ENCODE measurements at places on chromosomes 11 and 22.

DNA sequence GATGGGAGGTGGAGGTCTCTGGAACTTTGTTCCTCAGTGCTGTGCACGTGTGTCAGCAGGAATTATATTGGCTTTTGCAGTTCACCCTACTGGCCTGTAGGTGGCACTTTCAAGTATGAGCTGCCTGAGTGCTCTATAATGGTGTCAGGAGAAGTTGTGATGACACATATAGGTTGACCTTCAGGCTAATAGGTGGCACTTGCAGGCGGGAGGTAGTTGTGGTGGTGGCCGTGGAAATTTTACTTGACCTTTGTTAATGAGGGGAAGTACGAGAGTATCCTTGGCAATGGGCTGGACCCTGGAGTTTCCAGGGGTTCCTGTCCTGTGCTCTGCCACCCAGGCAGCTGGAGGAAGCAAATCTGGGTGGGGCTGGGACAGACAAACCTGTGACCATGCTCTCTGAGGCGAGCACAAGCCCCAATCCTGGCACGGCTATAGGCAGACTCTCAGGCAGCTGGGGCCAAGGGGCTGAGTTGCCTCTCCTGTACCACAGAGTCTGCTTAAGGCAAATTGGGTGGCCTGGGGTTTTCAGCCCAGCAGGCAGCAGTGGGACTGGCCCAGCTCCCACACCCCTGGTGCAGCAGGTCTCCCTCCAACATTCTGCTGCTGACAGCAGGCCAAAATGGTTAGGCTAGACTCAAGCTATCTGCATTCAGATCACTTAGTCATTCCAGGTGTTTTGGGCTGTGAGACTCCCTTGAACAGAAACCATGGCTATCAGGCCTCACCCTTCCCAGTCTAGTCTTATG, 147.5 kb upstream of the CTSC start:
- no peak for DNase-seq

DNA sequence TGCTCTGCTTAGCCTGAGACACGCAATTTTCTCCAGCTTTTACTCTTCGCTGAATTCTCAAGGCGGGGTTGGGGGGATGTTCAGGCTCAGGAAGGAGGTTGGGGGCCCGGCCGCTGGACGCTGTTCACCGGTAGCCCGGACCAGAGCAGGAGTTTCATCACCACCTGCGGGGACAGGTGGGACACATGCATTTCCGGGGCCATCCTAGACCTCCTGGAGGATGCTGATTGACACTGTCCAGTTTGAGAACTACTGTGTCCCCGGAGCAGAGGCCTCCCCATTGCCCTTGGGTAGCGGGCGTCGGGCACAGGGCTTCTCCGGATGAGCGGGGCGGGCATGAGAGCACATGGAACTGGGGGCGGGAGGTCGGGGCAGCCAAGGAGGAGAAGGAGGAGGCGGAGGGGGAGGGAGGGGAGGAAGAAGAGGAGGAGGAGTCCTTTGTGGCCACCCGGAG, 144.0 kb upstream of the GRK3 start:
- no peak for DNase-seq

GRCh38 chr22:28052825-28053269, 133.8 kb upstream of the PITPNB start:
- DNase-seq, result no peak

DNA sequence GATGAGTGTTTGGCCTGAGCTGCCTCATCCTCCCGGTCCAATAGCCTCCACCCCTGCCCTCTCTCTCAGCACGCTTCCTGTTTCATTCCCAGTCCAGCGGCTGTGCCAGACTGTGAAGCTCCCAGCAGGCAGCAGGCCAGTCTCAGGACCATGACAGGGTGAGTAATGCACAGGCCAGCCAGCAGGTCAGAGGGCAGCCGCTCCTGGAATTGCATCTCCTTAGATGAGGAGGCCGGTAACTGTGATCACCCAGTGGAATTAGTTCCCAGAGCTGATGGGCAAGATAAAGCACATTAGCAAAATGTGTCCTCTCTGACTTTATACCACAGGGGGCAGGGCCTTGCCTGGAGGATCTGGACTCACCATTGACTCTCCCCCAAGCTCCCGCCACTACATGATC, 251.2 kb downstream of the ETS1 start:
- DNase-seq, result no peak

GRCh38 chr11:27122001-27122400, 81.4 kb downstream of the BBOX1 start:
- no peak for DNase-seq
